IMR-90 (cell line): ENCODE measurements at places on chromosomes 5 and 9. TPM values are rescaled to one million over a fixed set of nuclear protein-coding genes. Genes with fewer than 3 reads are reported as not detected.

ARHGAP26 gene
- 0.54 and 0.56 TPM in 2 replicates for total RNA-seq

CMBL gene
- total RNA-seq = 5.0 and 5.8 TPM in 2 replicates

TMEM245 gene
- total RNA-seq = 51.7 and 57.9 TPM in 2 replicates

ACTBL2 gene
- total RNA-seq = 1.6 and 1.7 TPM in 2 replicates

KCNMB1 gene
- total RNA-seq = not detected in 2 replicates

SLC6A7 gene
- under 0.01 TPM in 1 of 2 replicates, not detected in the other for total RNA-seq

SLC6A18 gene
- total RNA-seq = not detected in 2 replicates

DAB2IP gene
- total RNA-seq = 5.6 and 6.1 TPM in 2 replicates

NUDT2 gene
- 33.9 and 45.0 TPM in 2 replicates for total RNA-seq

HRH2 gene
- not detected in 2 replicates for total RNA-seq

PCDHGA9 gene
- total RNA-seq = 3.9 and 4.5 TPM in 2 replicates

GNE gene
- total RNA-seq = 28.3 and 34.1 TPM in 2 replicates

FABP6 gene
- not detected in 2 replicates for total RNA-seq

C5orf58 gene
- total RNA-seq = not detected in 2 replicates

CANX gene
- 345 and 552 TPM in 2 replicates for total RNA-seq

CNTNAP3B gene
- total RNA-seq = 1.4 and 2.2 TPM in 2 replicates

STPG3 gene
- not detected in 2 replicates for total RNA-seq

HTR1A gene
- total RNA-seq = not detected in 2 replicates

CCL27 gene
- total RNA-seq = 0.18 TPM in 1 of 2 replicates, not detected in the other

PDZD2 gene
- total RNA-seq = under 0.01 TPM in 1 of 2 replicates, not detected in the other

NR6A1 gene
- 0.28 and 0.36 TPM in 2 replicates for total RNA-seq

GRM6 gene
- total RNA-seq = not detected in 2 replicates
